ENCODE measurements at places on chromosomes 13 and 19.

- peak; percentile 61 for DNase-seq
Measured at GRCh38 chr13:33310245-33311038, 24.9 kb upstream of the STARD13 start.

- no peak for DNase-seq
Measured at GRCh38 chr13:50513300-50513877, 330.1 kb downstream of the DLEU7 start.

DNA sequence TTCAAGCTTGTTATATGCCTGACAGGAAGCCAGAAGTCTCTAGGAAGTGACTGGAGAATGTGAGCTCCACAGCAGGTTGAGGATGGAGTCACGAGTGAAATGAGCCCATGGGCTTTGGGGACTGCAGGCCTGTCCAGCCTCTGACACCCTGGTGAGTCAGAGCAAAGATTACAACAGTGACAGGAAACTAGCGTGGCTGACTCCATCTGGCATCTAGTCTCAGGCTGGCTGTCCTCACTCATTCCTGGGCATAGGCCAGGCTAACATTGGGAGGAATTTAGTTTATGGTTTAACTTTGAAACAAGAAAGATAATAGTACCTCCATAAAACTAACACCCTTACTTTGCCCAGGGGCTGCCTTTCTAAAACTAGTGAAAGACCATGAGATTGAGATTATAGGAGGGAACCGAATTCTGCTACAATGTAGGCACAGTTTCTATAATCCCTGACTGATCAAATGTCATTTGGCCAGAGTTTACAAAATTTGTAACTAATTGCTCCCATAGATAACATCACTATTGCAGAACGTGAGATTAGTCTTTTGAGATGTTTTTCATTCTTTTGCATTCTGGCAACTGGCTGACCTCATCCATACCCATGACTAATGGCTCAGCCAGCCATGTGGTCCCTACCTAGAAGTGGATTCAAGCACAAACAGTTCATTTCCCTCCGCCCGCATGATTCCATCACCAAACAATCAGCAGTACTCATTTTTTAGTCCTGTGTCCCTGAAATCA lies 28.4 kb downstream of the PSG1 start:
- no peak for DNase-seq

GRCh38 chr19:19034204-19034624 lies 811 bp downstream of the ARMC6 start:
- DNase-seq, result peak; percentile 66

GRCh38 chr13:44125943-44126469 lies 246.3 kb downstream of the LACC1 start:
- no peak for DNase-seq

DNA sequence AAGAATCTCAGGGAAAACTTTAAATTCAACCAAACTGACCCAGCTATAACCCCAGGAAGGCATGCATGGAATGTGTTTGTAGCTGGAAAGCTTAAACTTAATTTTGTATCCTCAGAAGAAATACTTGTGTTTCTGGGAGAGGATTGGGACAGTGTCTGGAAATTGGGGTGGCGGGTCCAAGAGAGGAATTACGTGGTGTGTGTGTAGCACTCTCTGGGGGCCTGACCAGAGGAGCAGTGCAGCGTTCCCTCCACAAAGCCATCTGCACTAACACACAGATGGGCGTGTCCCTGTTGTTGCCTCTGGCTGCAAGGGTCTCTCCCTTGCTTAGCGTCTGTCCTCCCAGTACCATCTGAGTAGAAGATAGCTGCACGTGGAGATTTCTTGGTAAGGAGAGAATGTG lies 6.4 kb downstream of the GARRE1 start:
- no peak for DNase-seq

GRCh38 chr19:6744381-6745301 lies 5.2 kb downstream of the TRIP10 start:
- DNase-seq, result no peak

DNA sequence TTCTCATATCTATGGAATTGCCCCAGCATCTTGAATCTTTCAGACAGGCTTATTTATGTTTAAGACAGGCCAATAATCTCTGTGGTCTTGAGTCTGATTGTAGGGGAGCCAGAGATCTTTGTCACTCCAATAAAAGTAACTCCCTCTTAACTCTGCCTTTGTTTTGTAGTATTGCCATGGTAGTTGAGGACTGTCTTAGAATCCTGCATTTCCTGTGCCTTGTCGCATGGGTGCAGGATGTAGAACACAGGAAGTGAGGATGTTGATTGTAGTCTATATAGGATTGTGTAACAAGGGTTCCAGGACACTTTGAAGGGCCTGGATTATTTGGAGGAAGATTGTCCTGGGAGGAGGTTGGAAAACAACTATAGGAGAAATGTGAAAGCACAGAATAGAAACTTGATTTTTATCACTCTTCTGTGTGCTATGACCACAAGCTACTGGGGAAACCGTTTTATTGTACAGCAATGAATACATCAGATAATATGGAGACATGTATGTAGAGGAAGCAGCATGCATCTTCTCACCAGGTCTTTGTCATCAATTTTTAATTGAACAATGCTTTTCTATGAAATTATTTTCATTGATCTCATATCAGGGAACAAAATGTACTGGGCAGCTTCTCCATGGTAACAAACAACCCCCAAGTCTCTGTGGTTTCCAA lies 411.7 kb downstream of the FGF9 start:
- DNase-seq, result no peak

DNA sequence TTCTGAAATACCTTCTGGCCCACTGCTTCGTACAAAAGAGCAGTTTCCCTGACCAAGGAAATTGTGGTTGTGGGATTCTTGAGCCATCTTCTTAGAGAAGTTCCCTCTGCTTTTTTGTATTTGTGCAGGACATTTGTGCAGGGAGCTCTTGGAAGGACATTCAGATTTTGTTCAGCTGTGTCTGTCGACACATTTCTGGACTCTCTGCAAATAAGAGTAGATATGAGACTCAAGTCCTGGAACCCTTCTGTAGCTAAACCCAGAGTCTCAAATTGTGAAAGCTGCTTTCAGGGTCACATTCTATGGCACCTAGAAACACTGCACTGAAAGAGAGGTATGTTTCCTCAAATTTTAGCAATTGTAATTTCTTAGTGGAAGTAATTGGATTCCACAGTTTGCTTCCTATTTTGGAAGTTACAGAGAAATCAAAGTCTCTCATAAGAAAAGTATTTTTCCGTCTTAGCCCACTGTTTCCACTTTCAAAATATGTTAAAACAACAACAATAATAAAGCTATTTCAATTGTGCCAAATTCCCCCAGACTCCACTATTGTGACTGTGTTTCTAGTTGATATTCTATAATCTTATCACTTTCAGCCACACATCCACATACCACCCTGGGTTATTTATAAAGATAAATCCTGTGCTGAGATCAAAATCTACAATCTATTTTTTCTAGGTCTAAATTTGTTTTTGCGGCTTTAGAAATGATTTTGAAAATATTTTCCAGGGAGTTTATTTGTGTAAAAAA lies 224.0 kb downstream of the COG6 start:
- DNase-seq, result no peak

- no peak for DNase-seq
Measured at GRCh38 chr13:111242585-111242984, 77.9 kb upstream of the TEX29 start.

DNA sequence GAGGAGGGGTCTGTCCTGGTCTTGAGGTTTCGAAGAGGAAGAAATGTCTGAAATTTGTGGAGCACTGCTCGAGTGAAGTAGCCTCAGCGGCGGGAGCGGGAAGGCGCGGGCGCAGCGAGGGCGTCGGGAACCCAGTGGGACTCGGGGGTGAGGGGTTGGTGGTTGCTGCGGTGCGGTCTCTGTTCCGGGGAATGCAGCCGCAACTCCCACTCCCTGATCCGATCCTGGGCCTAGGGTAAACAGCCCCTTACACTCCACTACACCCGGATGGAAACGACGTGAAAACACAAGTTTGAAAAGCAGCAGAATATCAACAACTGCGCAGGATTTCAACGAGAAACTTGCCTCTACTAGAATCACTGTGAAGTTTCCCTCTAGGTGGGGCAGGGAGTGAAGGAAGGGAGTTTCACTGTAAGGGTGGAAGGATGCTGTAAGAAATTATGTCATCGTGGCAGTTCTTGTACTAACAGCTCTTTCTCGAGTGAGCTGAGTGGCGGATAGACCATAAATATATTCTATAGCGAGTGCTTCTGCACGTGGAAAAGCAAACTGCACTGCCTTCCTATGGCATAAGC lies 2.0 kb upstream of the KLF12 start:
- DNase-seq, result peak; percentile 62

DNA sequence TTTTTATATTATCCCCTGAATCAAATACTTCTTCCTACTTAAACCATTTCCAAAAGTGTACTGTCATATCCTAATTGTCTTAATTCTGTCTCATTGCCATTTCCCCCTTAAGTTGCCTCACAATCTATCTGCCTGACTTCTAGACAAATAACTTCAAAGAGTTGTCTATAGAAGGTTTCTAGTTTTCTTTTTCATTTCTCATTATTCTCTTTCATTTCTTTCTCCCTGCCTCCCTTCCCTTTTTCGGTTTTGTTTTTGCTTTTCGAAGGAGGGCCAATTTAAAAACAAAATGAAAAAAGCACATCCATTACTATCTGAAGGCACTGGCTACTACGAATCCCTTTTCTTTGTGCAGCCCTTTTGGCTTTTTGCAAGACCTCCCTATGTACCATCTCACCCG lies 367.2 kb downstream of the DNAJC15 start:
- DNase-seq, result no peak

- peak; percentile 94 for DNase-seq
Measured at GRCh38 chr19:54179921-54180461, 7.0 kb upstream of the TMC4 start.

- no peak for DNase-seq
Measured at GRCh38 chr19:46069806-46070341, 29.1 kb upstream of the IGFL4 start.

GRCh38 chr13:110397436-110398115 lies 90.5 kb downstream of the COL4A2 start:
- DNase-seq, result no peak

- DNase-seq, result no peak
Measured at GRCh38 chr13:44093607-44094564, 214.2 kb downstream of the LACC1 start.

- DNase-seq, result no peak
Measured at GRCh38 chr19:35483089-35483488, 7.2 kb downstream of the KRTDAP start.

GRCh38 chr19:55973982-55974381 lies 12.6 kb upstream of the NLRP5 start:
- no peak for DNase-seq

GRCh38 chr19:13804830-13805683 lies 9.8 kb downstream of the ZSWIM4 start:
- no peak for DNase-seq

GRCh38 chr19:2736550-2737190 lies 3.1 kb downstream of the SLC39A3 start:
- DNase-seq, result no peak

- no peak for DNase-seq
Measured at GRCh38 chr13:73081256-73081915, 22.6 kb downstream of the KLF5 start.

GRCh38 chr19:7879836-7880235 lies 5.6 kb upstream of the PRR36 start:
- DNase-seq, result peak; percentile 17

DNA sequence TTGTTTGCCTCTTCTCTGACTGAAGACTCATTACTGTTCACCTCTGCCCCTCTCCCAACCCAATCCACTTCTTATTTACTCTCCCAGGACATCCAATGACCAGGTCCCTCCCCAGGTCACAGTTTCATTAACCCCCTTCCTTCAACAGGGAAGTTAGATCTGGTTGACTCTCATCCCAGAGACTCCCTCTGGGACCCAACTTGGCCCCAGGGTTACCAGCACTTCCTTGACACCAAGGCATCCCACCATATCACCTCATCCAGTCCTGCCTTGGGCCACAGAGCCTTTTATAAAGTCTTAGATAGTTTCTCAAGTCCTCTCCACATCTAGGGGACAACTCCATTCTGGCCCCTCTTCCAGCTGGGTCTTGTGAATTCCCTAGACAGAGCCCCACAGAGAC lies 470.6 kb upstream of the TSHZ3 start:
- DNase-seq, result no peak

DNA sequence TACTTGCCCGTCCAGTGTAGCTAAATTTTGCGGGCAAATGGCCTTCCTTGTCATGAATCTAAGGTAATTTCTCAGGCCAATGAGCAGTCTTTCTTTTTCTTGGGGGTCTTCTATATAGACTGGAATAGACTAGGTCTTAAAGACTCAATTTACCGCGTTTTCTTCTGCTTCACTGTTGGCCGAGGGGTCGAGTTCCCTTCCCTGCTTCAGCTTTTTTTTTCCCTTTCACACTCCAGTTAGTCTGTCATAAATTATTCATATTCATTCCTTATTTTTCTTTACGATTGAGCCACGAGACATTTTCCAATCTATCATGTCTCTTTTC lies 276 bp downstream of the ALG11 start:
- peak; percentile 8 for DNase-seq

DNA sequence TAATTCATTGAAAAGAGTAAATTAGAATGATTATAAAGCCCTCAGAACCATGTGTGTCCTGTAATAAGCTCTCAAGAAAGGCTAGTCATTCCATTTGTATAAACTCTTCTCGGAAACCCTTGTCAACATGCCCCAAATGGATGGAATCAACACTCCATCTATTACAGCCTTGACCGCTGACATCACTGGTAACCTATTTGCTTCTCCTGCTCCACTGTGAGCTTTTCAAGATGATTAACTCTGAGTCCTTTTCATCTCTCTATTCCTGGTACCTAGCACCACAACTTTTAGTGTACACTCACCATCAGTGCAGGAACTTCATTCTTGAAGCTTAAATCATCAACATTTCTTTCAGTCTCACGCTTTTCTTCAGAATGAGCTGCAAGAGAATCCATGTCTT lies 612.0 kb downstream of the DCT start:
- no peak for DNase-seq

GRCh38 chr19:56108447-56109195 lies 12.5 kb downstream of the ZNF787 start:
- DNase-seq, result no peak

- DNase-seq, result no peak
Measured at GRCh38 chr13:64709079-64709478, 2521.1 kb downstream of the PCDH9 start.

GRCh38 chr13:22596171-22596863 lies 584.5 kb upstream of the SGCG start:
- no peak for DNase-seq

GRCh38 chr13:31945202-31945961 lies 86.2 kb upstream of the FRY start:
- peak; percentile 37 for DNase-seq

GRCh38 chr19:33906578-33907335 lies 110.1 kb downstream of the KCTD15 start:
- no peak for DNase-seq

Data from NCI-H1417 (cell line).